ENCODE measurements at places on chromosomes 11 and 22.

DNA sequence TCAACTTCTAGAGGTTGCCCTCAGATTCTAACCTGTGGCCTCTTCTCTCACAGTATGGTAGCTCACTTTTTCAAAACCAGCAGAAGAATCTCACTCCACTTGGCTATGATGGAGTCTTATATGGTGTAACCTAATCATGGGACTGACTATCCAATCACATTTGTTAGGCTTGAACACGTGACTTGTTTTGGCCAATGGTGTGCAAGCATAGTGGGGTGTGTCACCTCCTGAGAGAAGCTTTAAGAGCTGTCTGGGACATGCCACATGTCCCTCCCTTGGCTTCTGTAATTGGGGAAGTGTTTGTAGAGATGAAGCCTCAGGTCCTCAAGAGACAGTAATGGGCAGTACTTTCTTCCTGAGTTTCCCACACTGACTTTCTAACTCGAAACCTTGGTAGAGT lies 12.8 kb upstream of the SMIM38 start:
- DNase-seq: no peak

GRCh38 chr11:11213117-11213516 lies 139.9 kb downstream of the CSNK2A3 start:
- no peak for DNase-seq

DNA sequence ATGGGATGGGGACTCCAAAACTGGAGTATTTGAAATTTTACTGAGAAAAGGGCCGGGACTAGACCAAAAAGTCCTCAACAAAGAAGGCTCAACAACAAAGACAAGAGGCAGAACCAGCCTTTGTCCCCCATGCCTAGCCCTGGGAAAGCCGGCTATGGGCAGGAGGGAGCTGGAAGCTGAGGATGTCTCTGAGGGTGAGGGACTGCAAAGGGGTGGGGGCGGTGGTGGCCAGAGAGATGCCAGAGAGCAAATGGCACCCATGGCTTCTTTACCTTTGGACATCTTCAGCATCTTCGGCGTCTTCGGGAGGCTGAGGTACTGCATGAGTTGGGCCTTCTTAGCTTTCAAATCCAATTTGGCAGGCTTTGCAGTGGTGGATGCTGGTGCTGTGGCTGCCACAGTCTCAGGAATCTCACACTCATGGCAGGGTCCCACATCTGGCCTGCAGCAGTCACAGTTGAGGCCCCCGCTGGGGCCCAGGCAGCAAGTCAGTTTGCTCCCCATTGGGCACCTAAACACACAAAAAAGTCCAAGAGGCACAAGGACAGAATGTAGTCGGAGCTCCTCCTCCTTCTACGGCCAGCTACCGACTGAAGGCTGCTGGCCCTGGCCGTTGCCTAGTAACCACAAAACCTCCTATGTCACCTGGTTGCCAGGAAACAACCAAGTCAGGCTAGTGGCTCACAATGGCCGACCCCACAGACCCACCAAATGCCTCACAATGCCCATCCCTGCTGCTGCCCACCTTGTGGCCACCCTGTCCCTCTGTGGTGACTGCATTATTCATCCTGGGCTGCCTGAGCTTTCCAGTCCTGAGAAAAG lies at the start of gene C22orf42:
Gene C22orf42, minus strand, starts transcription at position 592 of the 822 bp plus-strand sequence. Its CDS starts 88 bp downstream, at position 504.
- no peak for DNase-seq

DNA sequence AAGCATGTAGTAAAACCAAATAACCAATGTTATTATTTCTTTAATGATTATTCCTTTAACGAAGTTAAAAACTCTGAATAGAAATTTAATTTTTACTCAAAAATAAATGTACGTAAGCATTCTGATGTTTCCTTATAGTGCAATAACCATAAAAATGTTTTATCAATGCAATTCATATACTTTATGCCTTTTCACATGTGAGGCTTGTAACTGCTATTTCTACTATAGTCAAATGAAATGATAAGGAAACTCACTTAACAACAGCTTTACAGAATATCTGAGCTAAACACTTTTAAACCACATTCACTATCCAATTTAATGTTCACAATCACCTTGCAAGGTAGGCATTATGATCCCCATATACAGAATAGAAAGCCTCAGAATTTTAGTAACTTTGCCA lies 17.4 kb downstream of the BTBD10 start:
- DNase-seq: no peak

DNA sequence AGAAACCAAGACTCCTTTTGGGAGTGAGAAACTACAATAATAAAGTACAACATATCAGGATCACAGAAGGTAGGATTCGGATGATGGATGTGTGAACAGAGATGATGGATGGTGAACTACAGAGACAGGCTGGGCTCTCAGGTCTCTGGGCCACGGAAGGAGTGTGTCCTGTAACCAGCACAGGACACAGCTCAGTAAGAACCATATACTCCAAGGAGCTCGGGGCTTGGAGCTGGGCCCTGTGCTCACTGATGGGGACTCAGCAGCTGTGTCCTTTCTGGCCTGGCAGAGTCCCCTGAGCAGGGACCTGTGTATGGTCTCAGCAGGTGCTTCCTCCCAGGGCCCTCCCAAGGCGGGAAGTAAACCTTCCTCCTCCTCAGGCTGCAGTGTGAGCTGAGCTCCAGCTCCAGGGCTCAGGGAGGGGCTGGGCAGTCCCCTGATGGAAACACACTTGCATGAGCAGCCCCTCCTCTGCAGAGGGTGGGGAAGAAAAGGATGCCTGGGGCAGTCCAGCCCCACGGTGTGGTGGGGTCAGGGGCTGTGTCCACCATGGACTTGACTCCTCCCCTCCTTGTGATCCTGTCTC lies 39.8 kb upstream of the TOP3B start:
- DNase-seq: no peak

DNA sequence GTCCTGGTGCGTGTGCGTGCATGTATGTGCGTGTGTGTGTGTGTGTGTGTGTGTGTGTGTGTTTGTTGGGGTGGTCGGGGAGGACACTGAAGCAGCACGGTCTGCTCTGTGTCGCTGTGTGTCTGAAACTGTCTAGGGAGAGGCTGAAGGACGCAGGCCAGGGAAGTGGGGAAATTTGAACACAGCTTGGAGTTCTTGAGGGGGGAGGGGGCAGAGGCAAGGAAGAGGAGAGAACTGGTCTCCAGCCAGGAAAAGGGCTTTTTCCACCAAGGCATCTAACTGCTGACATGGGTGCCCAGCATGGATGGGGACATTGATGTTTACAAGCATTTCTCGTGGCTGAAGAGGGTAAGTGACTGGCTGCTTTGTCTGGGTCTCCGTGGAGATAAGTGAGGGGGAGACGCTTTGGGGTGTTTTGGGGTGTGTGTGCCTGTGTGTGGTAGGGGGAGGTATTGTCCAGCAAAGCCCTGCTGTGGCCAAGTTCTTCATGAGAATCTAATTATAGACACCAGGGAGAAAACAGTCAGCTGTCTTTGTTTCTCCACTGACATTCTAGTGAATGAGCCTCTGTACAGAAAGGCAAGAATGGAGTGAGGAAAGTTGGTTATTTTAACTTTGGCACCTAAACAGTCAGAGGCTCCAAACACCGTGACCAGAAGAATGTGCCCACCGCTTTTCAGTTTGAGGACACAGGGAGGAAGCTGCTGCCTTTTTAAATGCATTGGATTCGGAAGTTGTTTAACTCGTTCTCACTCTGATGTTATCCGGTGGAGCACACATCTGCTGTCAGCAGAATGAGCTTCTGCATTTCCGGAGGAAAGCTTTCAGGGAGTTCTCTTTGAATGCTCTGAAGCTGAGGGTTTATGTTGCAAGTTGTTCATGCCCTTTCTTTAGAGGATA lies 63.7 kb downstream of the PPFIBP2 start:
- peak; percentile 5 for DNase-seq

GRCh38 chr11:117374316-117375055 lies 46.8 kb downstream of the CEP164 start:
- DNase-seq: no peak

GRCh38 chr11:117997406-117997805 lies 11.2 kb downstream of the IL10RA start:
- no peak for DNase-seq

DNA sequence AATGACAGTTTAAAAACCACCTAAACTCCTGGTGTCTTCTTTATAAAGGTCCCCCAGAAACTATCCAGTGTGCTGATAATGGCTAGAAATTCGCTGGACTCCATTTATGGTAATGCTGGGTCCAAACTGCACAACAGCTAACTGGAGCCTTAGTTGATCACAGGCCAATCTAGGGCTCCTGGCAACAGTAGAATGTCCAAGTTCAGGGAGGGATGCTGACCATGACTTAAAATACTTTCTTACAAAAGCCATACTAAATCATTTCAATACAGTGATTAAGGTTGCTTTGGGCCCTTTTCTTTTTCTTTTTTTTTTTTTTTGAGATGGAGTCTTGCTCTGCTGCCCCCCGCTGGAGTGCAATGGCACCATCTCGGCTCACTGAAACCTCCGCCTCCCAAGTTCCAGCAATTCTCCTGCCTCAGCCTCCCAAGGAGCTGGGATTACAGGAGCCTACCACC lies 14.5 kb upstream of the GAB2 start:
- DNase-seq: no peak

- DNase-seq: peak; percentile 51
These were observed 27.0 kb downstream of the ART5 start for GRCh38 chr11:3614742-3615171.

DNA sequence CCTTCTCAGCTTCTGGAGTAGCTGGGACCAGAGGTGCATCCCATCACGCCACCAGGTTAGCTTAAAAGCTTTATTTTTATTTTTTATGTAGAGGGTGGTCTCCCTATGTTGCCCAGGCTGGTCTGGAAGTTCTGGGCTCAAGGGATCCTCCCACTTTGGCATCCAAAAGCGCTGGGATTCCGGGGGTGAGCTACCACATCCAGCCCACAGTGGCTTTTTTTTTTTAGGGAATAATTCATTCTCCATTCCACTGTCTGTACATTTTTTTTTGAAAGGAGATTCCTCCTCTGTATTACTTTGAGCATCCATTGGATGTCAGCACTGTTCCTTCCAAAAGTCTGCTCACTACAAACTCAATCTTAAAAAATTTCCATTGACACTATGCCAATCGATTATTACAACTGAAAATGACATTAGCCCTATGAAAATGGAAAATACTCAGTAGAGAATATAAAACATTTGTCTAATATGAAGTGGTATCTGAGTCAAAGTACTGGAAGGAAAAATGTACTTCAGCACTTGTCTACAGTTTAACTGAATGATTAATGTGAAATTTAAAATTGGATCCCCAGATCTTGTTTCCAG lies 1.3 kb upstream of the LPXN start:
- DNase-seq: peak; percentile 32

DNA sequence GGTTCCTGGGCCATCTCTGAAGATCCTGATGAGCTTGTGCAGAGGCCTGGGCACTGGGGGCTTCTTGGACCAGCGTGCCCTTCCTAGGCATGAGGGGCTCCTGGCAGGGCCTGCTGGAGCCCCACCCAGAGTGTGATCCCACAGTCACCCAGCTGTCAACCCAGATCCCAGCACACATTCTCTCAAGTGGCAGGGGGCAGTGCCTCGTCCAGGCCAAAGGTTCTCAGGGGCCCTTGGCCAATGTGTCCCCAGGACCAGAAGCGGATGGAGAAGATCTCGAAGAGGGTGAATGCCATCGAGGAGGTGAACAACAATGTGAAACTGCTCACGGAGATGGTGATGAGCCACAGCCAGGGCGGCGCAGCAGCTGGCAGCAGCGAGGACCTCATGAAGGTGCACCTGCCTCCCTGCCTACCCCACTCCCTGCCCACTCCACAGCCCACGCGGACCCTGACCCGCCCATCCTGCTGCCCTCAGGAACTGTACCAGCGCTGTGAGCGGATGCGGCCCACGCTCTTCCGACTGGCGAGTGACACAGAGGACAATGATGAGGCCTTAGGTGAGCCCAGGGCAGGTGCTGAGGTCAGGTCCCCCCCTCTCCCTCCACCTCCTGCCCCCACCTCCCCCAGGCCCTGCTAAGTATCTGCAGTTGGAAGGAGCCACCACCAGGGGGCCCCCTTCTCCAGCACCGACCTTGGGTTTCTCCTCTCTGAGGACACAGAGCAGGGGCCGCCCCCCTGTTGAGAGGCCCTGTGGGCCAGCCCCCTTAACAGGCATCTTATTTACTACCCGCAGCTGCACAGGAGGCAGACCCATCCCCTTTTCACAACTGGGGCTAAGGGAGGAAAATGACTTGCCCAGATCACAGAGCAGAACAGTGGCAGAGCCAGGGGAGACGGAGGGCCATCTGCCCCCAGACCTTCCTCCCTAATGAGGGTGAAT lies 14.7 kb downstream of the GGA1 start:
- peak; percentile 83 for DNase-seq

DNA sequence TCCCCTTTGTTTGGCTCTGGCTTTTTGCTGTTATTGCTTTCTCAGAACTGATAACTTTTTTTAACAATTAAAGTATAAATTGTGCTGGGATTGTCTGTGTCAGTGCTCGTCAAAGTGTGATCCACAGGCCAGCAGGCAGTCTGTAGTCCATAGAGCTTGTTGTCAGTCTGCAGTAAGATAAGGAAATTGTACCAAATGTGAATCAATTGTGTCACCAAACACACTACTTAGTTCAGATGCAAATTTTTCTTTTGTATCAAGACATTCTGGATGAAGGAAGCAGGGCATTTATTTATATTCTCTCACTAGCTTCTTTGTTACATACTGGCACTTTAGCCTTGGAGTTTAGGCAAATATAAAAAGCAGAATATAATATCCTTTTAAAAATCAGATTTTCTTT lies 121.0 kb downstream of the WNT11 start:
- DNase-seq: no peak

DNA sequence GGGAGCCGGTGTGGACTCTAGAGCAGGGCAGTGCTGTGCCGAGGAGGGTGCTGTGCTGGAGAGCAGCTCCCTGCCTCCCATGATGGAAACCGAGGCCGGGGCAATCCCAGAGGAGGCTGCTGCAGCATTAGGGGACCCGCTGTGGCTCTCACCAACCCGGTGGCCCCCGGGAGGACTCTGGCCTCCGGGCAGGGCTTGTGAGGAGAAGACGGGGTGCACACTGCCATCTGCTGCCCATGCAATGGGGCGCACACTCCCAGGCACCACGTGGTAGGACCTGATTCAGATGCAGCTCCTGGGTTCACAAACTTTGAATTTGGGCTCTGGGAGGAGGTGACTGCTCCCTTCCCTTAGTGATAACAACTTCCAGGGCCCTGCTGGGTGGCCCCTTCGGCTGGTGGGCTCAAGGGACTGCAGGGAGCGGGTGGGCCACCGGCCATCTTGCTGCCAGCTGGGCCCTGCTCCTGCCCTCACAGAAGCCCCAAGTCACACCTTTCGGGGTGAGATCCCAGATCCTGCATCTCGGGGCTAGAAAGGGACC lies 93.8 kb upstream of the FGF3 start:
- no peak for DNase-seq

- no peak for DNase-seq
These were observed 95.4 kb upstream of the TIMP3 start for GRCh38 chr22:32706149-32706548.

- no peak for DNase-seq
These were observed 253.1 kb downstream of the FAT3 start for GRCh38 chr11:92477686-92478085.
